Aorta (tissue), 5 donors: ENCODE measurements at places on chromosomes 3 and 15. TPM values are rescaled to one million over a fixed set of nuclear protein-coding genes. Genes with fewer than 3 reads are reported as not detected.

The LIPC gene
- total RNA-seq: 0.52 TPM

DNA sequence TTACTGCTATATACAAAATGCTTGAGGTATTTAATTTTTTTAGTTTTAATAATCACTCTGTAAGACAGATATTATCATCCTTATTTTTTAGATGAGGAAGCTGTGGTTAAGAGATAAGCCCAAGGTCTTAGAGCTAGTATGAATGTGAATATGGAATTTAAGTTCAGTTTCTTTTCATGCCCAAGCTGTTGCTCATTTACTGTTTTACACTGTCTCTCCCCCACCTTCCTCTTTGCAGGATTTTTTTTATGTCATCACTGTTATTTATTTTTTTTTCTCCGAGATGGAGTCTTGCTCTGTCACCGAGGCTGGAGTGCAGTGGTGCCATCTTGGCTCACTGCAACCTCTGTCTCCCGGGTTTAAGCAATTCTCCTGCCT is 22.5 kb downstream of the MAP2K5 start:
- DNase-seq: no peak

- no peak for DNase-seq
Observed at GRCh38 chr3:136624894-136625815, 127.0 kb downstream of the STAG1 start.

DNA sequence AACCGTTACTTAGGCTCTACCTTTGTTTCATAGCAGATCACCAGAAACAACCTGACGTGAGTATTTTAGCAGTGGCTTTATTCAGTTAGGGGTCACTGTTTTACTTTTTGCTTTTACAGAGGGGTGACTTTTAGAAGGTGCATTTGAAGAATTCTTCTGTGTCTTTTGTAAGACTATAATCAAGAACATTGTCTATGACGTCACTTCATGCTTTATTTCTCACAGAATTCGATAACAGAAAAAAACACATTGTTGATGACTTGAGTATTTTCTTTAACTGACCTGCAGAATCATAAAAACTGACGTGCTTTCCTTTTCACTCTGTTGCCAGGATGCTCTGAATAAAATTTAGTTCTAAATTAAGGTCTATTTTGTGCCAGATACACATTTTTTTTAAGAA is 244.5 kb downstream of the SLC9A9 start:
- no peak for DNase-seq

The SH2D7 gene
- total RNA-seq: not detected

GRCh38 chr15:80060356-80061006 is 1.0 kb downstream of the ZFAND6 start:
- no peak for DNase-seq

GRCh38 chr3:112770032-112770626 is 76.5 kb downstream of the CD200R1L start:
- DNase-seq: peak; percentile 84

The DUOXA1 gene
- total RNA-seq: 0.23 TPM
